Activated naive CD8-positive, alpha-beta T cell treated with anti-CD3 and anti-CD28 coated beads, Interleukin-2, amount 50 U/mL, for 16 hours (primary cell): ENCODE measurements at places on chromosomes 1 and 21.

DNA sequence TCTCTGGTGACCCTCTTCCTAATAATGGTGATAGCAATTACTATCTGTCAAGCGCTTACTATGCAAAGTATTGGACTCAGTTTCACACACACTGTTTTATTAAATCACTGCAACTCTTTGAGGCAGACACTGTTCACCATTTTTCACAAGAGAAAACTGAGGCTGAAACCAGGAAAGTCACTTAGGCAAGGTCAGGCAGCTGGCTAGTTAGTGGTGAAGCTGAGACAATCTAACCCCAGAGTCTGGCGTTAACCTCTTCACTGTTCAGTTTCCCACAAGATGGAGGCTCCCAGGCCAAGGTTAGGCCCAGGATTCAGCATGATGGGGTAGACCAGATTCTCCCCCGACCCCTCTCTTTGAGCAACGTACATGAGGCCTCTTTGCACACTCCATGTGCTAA lies 4.8 kb upstream of the GJA8 start:
- DNase-seq = no peak

DNA sequence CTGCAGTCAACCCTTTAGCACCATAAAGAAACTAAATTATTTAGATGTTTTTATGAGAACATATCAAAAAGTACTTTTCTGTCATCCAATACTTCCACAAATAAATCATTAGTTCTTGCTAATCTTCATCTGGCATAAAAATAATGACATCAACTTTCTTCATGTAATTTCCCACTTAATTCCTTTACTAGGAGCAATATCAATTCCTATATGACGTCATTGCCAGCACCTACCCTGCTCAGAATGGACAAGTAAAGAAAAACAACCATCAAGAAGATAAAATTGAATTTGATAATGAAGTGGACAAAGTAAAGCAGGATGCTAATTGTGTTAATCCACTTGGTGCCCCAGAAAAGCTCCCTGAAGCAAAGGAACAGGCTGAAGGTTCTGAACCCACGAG lies 116.9 kb downstream of the PTPRC start:
- DNase-seq = no peak

DNA sequence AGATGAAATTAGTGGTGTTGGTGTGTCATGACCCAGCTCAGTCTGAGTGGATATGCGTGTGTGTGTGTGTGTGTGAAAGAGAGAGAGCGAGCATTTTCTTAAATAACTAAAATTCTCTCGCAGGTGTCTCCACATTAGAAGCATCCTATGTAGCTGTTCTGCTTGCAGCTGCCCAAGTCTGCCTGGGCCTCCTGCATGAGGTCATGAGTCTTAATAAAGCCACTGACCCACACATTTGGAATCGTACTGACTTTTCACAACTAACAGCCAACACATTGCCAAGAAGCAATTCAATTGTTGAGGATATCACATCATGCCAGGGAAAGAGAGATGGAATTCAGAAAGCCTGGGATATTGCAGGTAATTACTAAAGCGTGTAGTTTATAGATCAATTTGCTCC lies 238.2 kb upstream of the AJAP1 start:
- DNase-seq = no peak

DNA sequence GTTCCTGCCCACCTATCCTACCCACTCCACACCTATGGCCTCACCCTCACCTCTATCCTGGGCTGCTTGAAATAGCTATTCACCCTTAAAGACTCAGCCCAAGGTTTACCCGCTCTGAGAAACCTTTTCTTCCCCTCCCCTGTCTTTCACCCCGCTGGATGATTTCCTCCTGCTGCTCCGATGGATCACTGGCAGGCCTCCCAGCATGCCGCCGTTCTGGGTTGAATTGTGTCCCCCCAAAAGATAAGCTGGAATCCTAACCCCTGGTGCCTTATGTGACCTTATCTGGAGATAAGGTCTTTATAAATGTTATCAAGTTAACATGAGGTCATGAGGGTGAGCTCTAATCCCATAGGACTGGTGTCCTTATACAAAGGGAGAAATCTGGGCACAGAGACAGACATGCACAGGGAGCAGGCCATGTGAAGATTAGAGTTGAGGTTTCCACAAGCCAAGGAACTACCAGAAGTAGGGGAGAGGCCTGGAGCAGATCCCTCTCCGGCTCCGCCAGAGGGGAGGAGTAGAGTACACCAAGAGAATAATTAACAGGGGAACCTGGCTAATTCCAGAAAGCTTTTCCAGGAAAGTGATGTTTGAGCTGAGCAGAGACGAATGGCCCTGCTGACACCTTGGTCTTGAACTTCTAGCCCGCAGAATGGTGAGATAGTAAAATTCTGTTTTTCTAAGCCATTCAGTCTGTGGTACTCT lies 110.0 kb upstream of the SERBP1 start:
- DNase-seq = no peak

DNA sequence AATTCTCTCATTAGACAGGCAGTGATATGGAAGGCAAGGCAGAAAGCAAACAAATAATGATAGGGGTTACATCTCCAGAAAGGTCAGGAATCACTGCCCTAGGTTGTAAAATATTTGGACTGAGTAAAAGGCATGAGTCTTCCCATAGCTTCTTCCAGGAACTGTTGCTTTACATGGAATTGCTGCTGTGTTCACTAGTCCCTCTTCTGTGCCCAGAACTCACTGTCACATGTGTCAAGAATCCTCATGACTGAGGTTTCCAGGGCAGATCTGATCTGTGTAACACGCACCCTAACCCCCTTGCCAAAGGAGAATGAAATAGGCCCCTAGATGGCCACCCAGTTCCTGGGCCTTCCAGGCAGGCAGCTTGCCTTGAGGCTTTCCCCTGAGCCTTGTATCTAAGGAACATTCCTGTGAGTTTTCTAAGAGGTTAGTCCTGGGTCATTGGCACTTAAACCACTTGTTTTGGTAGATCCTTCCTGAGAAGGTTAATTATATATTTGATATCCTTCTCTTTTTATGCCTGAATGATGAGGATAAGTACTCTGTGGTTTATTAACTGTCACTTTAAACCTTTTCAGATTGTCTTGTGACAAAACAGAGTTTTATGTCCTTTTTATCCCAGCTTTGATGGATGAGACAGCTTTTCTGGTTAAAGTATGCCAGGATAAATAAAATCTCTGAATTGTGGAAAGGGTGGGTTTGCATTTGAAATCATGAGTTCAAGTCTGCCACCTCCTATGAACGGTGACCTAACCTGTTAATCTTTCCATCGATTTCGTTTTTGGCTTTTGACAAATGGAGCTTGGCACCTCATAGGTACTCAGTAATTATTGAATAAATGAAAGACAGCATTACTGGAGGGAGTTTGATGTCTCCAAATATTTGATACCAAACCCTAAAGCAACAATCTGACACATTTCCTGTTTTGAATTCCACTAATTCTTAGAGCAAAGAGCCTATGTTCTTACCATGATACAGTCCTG lies 163.3 kb downstream of the DHRS3 start:
- DNase-seq = no peak

GRCh38 chr1:12034381-12034801 lies 15.1 kb downstream of the MIIP start:
- DNase-seq = no peak

DNA sequence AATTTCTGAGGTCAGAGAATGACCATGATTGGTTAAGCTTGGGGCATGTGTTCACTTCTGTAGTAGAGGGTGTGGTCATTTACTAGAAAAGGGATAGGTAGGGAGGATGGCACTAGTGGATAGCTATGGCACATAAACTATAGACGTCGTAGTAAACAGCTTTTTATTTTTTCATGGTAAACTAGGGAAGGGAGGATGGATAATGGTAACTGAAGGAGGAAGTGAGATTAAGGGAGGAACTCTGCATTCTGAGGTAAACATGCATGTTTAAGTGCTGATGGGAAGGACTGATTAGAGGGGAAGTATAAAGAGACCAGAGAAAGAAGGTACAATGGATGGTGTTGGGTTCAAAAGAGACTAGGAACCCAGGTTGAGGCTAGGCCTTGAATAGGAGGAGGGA lies 26.9 kb downstream of the PTGS2 start:
- DNase-seq = no peak

- no peak for DNase-seq
Measured at GRCh38 chr1:232636799-232637198, 6.9 kb upstream of the SIPA1L2 start.

GRCh38 chr1:100038660-100039287 lies 69.0 kb downstream of the SLC35A3 start:
- DNase-seq = peak; percentile 55

DNA sequence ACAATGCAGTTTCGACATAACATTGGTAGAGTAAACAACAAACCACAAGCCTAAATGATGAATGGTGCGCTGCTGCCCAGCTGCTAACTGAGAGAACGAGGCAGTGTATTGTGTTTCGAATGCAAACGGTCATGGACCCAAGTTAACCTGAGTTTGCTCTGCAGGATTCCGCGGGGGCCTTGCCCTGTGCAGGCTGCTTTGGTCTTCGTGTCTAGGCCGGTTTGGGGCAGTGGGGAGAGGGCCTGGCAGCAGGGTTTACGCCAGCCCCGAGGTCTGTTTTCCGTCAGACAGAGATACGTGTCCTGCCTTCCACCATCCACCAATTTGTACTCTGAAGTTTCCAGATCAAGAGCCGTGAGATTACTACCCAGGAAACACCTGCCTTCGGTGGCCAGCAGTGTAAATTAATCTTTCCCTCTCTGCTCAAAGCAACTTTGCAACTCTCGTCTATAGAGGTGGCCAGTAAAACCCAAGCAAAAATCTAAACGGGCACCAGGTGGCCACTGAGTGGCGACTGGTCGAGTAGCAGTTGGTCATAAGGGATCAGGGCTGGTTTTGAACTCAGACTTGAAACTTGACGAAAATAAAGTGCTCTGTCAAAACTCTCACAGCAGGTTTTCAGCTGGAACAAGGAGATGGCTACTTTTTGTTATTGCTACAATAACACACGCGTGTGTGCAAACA lies 6.3 kb upstream of the PRDM15 start:
- no peak for DNase-seq

GRCh38 chr1:225426395-225427234 lies 1.2 kb downstream of the LBR start:
- DNase-seq = no peak

GRCh38 chr1:19764848-19765247 lies 34.9 kb downstream of the TMCO4 start:
- no peak for DNase-seq

DNA sequence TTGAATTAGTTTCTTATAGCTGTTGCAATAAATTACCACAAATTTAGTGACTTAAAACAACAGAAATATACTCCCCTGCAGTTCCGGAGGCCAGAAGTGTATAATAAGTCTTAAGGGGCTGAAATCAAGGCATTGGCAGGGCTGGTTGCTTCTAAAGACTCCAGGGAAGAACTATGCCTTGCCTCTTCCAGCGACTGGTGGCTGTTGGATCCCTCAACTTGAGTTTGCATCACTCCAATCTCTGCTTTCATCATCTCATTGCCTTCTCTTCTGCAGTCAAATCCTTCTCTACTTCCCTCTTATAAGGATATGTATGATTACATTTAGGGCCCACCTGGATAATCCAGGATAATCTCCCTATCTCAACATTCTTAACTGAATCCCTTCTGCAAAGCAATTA lies 19.1 kb upstream of the MED18 start:
- DNase-seq = no peak

DNA sequence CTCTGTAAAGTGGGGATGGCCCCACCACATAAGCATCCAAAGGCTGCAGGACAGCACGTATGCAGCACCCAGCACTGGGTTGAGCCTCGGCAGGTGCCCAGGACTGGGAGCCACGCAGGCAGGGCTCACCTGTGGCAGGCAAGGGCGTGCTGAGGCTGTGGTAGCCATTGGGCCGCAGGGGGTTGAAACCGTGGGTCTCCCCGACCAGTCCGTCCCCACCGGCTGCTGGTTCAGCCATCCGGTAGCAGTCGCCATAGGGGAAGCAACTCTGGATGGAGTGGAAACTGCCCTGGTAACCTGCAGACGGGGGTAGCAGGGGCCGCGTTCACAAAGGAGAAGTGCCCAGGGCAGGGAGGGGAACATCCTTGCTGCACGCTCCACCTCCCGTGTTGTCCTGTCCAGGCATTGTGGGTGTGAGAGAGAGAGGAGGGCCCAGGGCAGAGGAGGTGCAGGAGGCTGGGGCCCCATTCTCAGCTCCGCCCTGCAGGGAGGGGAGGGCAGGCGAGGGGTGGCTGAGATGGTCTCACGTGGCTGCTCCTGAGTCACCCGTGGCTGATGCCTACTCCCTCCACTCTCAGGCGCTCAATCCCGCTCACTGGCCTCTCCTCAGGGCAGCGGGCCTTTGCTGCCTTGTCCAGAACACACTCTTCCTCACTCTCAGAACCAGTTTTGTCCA lies 49.9 kb downstream of the DMRTB1 start:
- no peak for DNase-seq

- no peak for DNase-seq
Measured at GRCh38 chr1:14970799-14971141, 182.8 kb upstream of the TMEM51 start.

DNA sequence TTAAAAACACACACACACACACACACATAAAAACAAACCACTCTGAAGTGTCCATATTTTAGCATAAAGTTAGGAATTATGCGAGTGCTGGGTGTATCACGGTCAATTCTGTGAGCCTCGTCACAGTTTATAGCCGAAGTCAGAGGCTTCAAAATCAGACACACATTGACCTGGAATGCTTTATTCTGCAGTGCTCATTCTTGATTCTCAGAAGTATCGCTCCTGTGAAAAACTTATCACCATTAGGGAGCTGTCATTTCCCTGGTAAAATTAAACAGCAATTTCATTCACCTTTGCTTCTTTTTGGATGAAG lies 8.7 kb upstream of the IRF2BP2 start:
- DNase-seq = no peak

DNA sequence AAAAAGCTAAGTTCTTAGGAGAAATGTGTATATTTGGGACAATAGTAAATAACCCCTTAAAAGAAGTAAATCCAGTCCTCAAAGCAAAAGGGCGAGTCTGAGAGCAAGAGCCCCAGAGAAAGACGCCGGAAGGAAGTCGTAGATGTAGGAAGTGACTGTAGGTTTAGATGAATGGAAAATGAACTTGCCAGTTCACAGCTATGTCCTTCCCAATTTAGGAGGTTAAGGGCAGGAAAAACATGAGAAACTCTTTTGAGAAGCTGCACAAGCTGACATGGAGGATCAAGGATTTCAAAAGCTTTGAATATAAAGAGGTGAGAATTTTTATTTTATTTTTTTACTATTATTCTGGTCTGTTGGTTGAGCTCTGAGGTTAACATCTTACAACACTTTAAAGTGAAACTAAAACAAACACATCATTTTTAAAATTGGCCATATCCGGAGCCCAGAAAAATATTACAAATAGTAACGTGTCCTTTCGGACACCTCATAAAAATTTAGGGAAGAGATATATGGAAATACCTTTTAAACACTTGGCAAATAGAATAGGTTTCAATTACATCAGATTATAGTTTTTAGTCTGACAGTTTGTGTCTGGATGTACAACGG lies 1178.6 kb downstream of the MRPL39 start:
- DNase-seq = no peak

- no peak for DNase-seq
Measured at GRCh38 chr1:177629526-177629925, 340.3 kb downstream of the SEC16B start.

GRCh38 chr1:83839566-83840173 lies 159.3 kb downstream of the TTLL7 start:
- no peak for DNase-seq
